Left renal cortex interstitium (tissue), 4 donors: ENCODE measurements at places on chromosomes 7 and 10. TPM values are rescaled to one million over a fixed set of nuclear protein-coding genes. Genes with fewer than 3 reads are reported as not detected.

DNA sequence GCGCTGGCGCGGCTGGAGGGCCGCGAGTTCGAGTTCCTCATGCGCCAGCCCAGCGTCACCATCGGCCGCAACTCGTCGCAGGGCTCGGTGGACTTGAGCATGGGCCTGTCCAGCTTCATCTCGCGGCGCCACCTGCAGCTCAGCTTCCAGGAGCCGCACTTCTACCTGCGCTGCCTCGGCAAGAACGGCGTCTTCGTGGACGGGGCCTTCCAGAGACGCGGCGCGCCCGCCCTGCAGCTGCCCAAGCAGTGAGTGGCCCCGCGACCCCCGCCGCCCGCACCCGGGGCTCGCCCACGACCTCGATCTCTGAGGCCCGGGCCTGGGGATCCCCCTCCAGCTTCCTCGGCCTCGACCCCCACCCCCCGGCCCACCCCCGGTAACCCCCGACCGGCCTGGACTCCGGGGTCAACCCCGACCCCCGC is 537 bp downstream of the FOXK1 start:
- DNase-seq, result no peak

GRCh38 chr10:88661018-88661417 is 3.2 kb upstream of the LIPF start:
- DNase-seq, result peak; percentile 3

- no peak for DNase-seq
These were observed 37.2 kb downstream of the RBM33 start for GRCh38 chr7:155681663-155682062.

DNA sequence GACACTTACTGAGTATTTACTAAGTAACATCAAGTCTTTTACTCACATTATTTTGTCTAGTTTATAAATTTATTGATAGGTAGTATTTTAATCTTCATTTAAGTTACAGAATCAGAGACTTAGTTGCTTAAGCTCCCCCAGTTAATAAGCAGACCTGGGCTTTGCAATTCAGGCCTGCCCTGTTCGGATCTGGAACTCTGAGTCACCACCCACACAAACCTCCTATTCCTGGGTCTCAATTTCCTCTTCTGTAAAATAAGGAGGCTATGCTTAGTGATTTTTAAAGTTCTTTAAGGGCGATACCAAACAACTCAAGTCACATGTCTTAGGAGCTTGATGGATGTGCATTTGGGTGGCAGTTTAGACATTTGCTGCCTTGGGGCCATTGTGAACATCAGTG is 3.5 kb upstream of the MGAM start:
- no peak for DNase-seq

DNA sequence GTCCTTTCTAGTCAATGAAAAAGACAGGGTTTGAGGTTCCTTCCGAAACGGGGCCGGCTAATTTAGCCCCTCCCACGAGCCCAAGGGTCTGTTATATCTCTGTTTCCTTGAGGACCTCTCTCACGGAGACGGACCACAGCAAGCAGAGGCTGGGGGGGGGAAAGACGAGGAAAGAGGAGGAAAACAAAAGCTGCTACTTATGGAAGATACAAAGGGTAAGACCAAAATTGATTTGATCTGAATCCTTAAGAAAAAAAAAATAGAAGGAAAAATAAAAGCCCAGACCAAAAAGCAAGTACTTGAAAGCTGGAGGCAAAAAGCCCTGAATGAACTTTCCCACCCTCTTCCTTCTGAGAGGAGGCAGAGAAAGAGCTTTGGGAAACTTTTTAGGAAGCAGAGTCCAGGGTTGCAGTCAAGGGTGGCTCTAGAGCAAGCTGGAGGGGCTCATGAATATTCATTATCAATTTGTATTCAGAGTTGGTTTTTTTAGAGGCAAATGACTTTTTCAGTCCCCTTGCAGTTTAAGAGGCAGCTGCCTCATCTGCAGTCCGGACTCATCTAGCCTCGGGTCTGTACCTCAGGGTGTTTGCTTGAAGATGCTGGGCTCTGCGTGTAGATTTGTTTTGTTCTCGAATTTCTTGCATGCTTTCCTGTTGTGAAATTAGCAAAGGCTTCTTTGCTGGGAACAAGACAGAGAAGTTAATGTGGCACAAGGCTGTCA is at the start of gene ENTPD1:
TSS of gene ENTPD1 (plus strand) at position 123 of the 721 bp plus-strand sequence. CDS start at position 200, 77 bp downstream.
- DNase-seq, result no peak

GRCh38 chr10:71537681-71538080 is 141.0 kb downstream of the CDH23 start:
- DNase-seq, result no peak

GRCh38 chr7:78620920-78621319 is 822.3 kb downstream of the PHTF2 start:
- peak; percentile 4 for DNase-seq

DNA sequence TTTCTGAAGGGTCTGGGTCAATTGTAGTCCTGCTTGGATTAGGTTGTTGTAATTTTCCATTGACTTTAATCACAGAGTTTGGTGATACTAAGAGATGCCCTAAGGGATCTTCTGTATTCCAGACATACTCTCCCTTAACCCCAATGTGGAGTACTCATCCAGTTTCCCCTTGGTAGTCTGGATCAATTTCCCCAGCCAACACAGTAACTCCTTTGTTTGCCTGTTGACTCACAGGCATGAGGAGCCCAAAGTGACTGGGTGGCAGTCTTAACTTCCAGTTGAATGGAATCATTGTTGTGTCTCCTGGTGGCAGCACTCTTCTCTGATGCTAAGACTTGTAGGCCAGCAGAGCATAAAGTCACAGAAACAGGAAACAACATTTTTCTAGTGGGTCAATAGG is 41.5 kb upstream of the PIK3CG start:
- no peak for DNase-seq

- no peak for DNase-seq
These were observed 57.1 kb downstream of the BPGM start for GRCh38 chr7:134703782-134704181.

GRCh38 chr10:81806842-81807241 is 68.2 kb upstream of the NRG3 start:
- no peak for DNase-seq

DNA sequence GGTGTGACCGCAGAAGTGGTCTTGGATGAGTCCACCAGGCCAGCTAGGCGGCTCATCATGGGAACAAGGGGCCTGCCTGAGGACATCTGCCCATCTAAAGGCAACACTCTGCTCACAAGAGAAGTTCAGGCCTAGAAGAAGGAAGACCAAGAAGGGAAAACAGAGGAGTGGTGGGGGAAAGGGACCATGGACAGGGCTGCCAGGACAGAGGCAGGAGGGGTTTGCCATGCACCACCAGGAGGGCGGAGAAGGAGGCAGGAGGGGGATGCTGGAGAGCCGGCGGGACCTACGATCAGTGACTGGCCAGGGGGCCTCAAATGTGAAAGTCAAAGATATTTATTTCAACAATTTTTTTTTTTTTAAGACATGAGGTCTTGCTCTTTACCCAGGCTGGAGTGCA is 33.1 kb downstream of the GAD2 start:
- DNase-seq, result no peak

DNA sequence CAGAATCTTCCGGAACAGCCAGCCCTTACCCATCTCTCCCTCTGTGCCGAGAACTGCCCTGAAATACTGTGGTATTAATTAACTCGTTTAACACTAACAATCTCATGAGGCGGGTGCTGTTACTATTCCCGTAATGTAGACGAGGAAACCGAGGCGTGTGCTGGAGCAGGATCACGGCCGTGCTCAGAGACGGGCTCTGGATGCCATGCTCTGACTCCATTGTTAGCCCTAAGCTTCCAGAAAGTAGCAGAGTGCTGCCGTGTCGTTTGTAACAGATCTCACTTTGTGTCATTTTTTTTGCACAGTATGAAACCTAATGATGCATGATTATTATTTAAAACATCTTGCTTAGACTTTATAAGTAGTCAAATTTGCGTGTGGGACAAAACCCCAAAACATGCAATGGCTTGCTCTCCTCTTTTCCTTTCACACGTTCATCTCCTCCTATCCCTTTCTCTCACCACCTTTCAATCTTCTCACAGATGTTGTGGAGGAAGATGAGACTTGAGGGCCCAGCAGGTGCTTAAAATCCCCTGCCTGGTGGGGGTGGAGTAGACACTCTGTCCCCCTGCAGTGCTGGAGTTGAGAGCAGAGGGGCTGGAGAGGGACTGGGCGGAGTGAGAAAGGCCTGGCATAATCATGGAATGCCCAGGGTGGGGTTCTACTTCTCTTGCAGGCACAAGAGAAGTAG is 482 bp upstream of the ACTR3C start:
- DNase-seq, result no peak

GRCh38 chr10:132815168-132815857 is 29.4 kb upstream of the NKX6-2 start:
- DNase-seq, result no peak

DNA sequence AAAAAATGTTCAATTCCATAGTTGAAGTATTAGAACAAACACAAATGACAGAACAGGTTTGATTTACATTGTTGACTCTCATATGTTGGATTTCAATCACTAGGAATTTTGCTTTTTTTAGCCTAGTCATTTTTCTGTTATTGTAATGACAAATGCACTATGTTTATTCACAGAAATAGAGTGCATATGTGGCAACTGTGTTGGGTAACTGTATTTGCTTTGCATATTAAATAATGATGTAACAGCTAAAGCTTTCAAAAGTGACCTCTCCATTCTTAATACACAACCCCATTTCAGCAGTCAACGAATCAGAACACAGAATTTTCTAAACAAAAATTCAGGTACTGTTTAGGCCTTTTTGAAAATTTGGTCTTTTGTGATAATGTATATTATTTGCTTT is 54.0 kb upstream of the SLC26A5 start:
- no peak for DNase-seq

DNA sequence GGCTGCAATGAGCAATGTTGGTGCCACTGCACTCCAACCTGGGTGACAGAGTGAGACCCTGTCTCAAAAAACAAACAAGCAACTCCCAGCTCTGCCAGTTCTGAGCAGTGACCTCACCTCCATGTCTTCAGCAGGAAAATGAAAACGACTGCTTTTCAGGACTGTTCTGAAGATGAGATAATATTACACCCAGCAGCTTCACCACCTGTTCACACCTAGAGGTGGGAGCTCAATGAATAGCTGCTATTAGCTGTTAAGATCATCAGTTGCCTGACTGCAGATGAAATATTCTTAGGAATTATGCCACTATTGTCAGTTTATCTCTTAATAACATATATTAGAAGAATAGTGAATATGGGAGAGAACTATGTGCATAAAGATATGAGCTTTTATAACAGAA is 48.4 kb upstream of the CYTH3 start:
- no peak for DNase-seq

Gene STEAP4
- 0.21 TPM for polyA plus RNA-seq

Gene ANKRD22
- 0.47 TPM for polyA plus RNA-seq

Gene COL1A2
- 862 TPM for polyA plus RNA-seq

Gene NCF1
- polyA plus RNA-seq, result 2.0 TPM

Gene ZNF722
- not detected for polyA plus RNA-seq

Gene SLC18A2
- polyA plus RNA-seq, result 1.2 TPM

Gene DPYSL4
- polyA plus RNA-seq, result 20.8 TPM
